ENCODE measurements at places on chromosomes 6 and 20.

- no peak for DNase-seq
Observed at GRCh38 chr6:43746071-43746470, 23.9 kb upstream of the VEGFA start.

GRCh38 chr6:36622901-36623546 is 28.9 kb downstream of the SRSF3 start:
- DNase-seq: no peak

DNA sequence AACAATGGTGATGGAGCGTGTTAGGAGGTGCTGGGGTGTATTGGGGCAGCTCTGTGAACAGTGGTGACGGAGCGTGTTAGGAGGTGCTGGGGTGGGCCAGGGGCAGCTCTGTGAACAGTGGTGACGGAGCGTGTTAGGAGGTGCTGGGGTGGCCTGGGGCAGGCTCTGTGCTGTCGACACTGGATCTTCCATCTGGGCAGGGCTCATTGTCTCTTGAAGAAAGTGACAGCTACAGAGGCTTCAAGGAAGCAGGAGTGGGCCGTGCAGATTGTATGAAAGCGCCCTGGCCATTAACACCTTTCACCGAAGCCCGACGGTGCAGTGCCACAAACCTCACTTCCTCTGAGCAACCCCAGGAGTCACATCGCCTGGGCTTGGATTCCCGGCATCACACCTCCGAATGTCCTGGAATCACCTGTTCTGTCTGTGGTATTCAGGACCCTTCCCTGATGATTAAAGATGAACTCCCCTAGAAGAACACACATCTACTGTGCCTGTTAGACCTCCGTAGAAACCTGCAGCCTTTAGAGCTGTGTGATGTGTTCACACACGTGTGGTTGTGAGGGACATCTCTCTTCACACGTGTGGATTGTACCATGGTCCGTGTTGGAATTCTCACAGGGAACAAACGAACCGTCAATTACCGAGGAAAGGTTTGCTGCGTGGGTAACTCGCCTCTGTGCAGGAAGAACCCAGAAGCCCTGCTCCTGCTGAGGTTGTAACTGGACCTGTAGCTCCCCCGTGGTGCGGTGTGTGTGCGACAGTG is 377.7 kb downstream of the THBS2 start:
- no peak for DNase-seq

- no peak for DNase-seq
Observed at GRCh38 chr6:85360794-85361642, 88.9 kb upstream of the NT5E start.

GRCh38 chr20:45857882-45858216 is 435 bp downstream of the ZSWIM3 start:
- peak; percentile 15 for DNase-seq

DNA sequence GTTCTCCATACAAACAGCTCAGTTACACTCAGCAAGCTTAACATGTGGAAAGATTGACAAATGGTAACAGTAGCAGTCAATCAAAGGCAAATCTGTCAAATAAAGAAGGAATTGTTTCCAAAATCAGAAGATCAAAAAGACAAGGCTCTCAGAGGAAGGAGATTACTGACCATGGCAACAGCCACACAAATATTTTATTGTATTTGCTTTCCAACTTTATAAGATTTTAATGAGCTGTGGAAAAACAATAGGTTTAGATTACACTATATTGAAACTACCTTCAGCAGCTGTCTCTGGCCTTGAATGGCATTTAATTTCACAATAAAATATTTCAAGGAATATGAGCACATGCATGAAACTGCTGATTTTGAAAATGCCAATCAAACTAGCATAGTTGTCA is 1143.9 kb upstream of the GJE1 start:
- DNase-seq: no peak
